ENCODE measurements at places on chromosomes 4 and X.

- no peak for DNase-seq
Observed at GRCh38 chr4:165454426-165454825, 75.6 kb downstream of the CPE start.

DNA sequence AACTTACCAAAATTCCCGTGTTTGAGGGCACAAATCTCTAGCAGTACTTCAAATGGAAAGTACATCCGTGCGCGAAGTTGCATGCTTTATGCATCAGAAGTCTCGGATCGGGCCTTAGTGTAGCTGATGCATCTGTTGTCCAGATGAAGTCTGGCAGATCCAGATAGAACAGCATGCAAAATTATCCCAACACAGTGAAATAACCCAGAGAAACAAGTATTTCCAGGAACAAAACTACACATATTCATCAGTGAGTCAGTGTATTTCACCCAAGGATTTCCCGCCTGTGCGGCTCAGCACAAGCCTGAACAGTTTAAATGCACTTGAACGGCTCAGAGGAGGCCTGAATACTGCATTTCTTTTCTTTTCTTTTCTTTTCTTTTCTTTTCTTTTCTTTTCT is 27.4 kb upstream of the CLDN24 start:
- no peak for DNase-seq

DNA sequence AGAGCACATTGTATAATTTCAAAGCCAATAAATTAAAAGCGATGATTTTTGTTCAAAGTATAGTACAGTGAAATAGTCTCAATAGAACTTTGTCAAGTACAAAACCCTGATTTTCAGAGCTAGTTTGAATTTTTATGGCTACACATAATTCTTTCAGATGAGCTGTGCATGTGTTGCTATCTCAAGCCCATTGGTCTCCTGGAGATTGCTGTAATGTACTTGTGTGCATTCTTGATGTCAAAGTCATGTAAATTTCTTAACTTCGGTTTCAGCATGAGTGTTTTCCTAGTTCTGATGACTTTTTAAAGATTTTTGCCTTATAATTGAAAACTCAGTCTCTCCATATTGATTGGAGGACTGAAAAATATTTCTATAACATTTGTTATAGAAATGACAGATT is 200.8 kb downstream of the CEP135 start:
- no peak for DNase-seq

DNA sequence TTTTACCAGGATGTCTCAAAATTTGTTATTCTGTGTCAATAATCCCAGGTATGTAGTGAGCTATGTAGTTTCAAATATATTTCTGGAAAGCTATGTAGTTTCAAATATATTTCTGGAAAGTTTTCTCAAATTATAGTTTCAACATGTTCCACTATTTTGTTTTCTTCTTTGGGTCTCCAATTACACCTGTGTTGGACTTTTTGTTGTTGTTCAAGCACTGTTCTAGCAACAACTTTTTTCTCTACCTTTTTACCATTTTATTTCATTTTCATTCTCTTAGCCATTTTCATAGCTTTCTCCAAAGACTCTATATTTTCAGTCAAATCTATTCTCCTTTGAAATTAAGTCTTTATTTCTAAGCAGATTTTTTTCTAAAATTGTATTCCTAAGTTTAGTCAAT is 88.4 kb downstream of the LCORL start:
- no peak for DNase-seq

GRCh38 chr4:108370291-108371141 is 201.8 kb upstream of the LEF1 start:
- no peak for DNase-seq

GRCh38 chr4:99054428-99054994 is 34.1 kb downstream of the ADH5 start:
- no peak for DNase-seq

DNA sequence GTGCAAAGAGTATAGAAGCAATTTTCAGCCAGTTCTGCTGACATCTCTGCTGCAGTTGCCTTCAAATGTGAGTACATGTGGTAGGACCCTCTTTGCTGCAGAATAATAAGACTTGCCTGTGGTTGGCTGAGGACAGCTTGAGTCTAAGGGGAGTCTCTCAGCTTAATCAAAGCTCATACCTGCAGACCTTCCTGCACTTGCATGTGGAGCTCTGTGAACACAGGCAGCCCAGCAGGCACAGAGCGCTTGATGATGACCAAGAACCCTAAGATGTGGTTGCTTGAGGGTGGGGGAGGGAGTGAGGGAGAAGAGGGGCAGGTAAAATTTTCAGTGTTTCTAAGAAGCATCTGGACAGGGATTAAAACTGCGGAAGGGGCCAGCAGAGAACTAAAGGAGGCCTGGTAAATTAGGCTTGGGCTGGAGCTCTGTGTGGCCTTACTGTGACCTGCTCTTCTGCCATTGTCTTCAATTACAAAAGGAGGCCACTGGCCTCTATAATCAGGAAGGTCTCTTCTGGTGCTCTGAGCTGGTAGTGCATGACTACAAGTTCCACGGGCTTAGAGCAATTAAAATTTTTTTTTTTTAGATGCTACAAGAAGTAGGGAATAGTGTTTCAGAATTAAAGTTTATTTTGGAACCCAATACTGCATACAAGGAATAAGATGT is 59.9 kb upstream of the CHRNA9 start:
- no peak for DNase-seq

- no peak for DNase-seq
Observed at GRCh38 chr4:76886214-76886613, 11.7 kb downstream of the SOWAHB start.

DNA sequence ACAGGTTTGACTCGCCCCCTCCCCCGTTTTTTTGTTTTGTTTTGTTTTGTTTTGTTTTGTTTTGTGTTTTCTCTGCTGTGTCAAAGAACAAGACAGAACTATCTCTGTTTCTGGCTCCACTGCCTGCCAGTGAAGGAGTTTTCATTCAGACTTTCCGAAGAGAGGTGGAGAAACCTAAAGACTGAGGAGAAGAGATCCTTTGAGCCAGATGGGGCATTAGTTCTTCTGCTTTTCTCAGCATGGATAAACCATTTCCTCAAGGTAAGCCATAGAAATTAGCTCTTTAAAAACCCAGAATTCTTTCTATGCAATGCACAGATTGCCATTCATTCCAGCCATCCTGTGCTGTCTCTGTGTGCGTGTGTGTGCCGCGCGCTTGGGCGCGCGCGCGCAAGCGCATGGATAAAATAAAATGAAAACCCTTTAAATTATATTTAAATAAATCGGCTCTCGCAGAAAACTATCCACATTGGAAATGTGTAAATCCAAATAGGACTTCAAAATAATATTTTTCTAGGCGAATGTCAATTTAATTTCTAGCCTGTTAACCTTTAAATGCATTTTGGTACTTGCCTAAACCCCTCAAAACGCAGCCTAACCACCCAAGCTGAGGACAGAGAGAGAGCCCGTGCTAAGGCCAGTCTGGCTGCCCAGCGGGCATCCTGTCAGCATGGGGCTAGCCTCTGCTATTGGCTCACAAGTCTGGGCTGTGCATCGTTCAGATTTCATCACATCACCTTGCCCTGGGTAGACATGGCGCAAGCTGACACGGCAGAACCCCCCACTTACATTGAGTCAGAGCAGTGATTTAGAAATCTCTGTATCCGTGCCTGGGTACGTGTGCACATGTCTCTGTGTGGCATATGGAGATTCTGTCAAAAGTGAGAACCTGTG is 113.0 kb upstream of the VAMP7 start:
- no peak for DNase-seq

- DNase-seq = no peak
Observed at GRCh38 chrX:33183361-33183760, 28.0 kb downstream of the DMD start.

All from stimulated activated CD4-positive, alpha-beta T cell treated with anti-CD3 and anti-CD28 coated beads, TNF-alpha, amount 100 ng/mL, for 48 hours (primary cell).